ENCODE measurements at places on chromosomes 12 and 14. TPM values are rescaled to one million over a fixed set of nuclear protein-coding genes. Genes with fewer than 3 reads are reported as not detected.

The UNG gene
- total RNA-seq, result 49.0 TPM

GRCh38 chr12:108967869-108968540, 52.9 kb downstream of the SVOP start:
- DNase-seq, result no peak
- H3K36me3 ChIP-seq, result no peaks in the 10 kb centered on the region
- H3K4me1 ChIP-seq, result no peaks in the 10 kb centered on the region
- H3K4me3 ChIP-seq, result no peak overlapping the region
- H3K27ac ChIP-seq, result no peak overlapping the region

GRCh38 chr12:120847392-120847791, 56.8 kb downstream of the SPPL3 start:
- H3K27ac ChIP-seq, result no peak overlapping the region
- H3K27me3 ChIP-seq, result no peaks in the 10 kb centered on the region
- peaks cover 29% of the 10 kb centered on the region for H3K4me1 ChIP-seq

GRCh38 chr12:6180268-6181051, 19.7 kb upstream of the CD9 start:
- H3K36me3 ChIP-seq, result no peaks in the 10 kb centered on the region
- no peaks in the 10 kb centered on the region for H3K27me3 ChIP-seq
- H3K4me1 ChIP-seq, result peaks cover 21% of the 10 kb centered on the region
- no peak overlapping the region for H3K27ac ChIP-seq
- no peak overlapping the region for H3K4me3 ChIP-seq

- DNase-seq, result no peak
- H3K4me3 ChIP-seq, result no peak overlapping the region
- no peaks in the 10 kb centered on the region for H3K4me1 ChIP-seq
- no peak overlapping the region for H3K27ac ChIP-seq
- H3K27me3 ChIP-seq, result no peaks in the 10 kb centered on the region
- H3K36me3 ChIP-seq, result no peaks in the 10 kb centered on the region
Observed at GRCh38 chr12:10663869-10664268, 10.0 kb downstream of the STYK1 start.
